ENCODE measurements at places on chromosomes 12 and 14. TPM values are rescaled to one million over a fixed set of nuclear protein-coding genes. Genes with fewer than 3 reads are reported as not detected.

Gene TMPRSS12
- total RNA-seq, result not detected

- H3K36me3 ChIP-seq, result no peaks in the 10 kb centered on the region
- H3K27me3 ChIP-seq, result peaks cover 4% of the 10 kb centered on the region
- DNase-seq, result no peak
- H3K4me1 ChIP-seq, result peaks cover 7% of the 10 kb centered on the region
- H3K4me3 ChIP-seq, result no peak overlapping the region
These were observed 1.4 kb downstream of the SYNDIG1L start for GRCh38 chr14:74424606-74425005.

DNA sequence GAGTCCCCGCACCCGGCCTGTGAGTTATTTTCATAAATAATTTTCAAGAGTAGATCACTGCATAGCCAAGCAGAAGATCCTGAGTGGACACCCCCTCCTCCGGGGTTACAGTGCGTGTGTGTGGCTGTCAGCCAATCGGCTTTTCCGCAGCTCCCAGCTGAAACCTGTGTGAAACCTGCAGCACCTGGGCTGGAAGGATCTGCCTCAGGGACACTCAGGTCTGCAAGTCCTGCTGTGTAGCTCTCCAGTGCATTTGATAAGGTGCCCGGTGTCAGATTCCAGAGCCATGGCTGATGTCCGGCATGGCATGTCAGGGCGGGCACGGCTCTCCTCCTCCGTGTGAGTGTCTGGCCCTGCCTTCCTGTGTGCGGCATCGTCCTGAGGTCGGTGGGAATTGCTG, 124.8 kb downstream of the GLT1D1 start:
- H3K36me3 ChIP-seq, result no peaks in the 10 kb centered on the region
- DNase-seq, result no peak
- H3K27ac ChIP-seq, result no peak overlapping the region
- H3K4me1 ChIP-seq, result no peaks in the 10 kb centered on the region

DNA sequence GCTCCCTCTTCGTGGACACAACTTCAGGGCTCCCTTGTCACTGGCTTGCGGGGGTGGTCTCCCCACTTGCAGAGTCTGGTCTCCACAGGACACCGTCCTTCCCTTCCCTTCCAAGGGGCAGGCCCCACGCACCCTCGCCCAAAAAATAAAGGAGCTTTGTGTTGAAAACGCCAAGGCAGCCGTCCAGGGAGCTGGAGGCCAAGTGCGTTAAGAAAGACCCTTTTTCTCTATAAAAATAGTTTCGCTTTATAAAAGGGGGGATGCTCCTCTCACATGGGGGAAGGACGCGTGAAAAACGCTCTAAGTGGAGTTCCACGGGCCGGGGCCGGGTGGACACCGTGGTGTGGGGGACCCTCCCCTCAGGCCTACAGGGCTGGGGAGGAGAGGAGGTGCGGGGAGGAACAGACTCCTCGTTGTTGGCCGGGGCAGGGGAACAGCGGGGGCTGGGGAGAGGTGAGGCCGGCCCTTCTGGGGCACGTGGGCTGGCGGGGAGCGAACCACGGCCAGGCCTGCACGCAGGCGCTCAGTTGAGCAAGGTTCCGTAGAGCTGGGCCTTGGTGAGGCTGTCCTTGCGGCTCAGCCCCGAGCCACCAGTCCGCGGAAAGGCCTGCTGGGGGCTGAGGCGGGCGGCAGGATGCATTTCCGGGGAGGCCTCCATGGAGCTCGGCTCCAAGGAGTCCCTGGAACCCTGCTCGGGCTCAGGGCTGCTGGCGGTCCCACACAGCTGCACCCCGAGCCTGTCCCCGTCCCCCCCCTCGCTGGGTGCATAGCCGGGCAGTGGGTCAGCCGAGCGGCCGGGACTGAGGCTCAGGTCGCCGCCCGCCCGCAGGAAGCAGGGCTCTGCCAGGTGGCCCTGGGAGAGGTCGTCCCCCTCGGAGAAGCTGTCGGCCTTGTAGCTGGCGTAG, 49.5 kb downstream of the BEGAIN start:
- no peak overlapping the region for H3K27ac ChIP-seq
- H3K27me3 ChIP-seq, result no peaks in the 10 kb centered on the region
- no peaks in the 10 kb centered on the region for H3K4me1 ChIP-seq
- DNase-seq, result peak; percentile 2

DNA sequence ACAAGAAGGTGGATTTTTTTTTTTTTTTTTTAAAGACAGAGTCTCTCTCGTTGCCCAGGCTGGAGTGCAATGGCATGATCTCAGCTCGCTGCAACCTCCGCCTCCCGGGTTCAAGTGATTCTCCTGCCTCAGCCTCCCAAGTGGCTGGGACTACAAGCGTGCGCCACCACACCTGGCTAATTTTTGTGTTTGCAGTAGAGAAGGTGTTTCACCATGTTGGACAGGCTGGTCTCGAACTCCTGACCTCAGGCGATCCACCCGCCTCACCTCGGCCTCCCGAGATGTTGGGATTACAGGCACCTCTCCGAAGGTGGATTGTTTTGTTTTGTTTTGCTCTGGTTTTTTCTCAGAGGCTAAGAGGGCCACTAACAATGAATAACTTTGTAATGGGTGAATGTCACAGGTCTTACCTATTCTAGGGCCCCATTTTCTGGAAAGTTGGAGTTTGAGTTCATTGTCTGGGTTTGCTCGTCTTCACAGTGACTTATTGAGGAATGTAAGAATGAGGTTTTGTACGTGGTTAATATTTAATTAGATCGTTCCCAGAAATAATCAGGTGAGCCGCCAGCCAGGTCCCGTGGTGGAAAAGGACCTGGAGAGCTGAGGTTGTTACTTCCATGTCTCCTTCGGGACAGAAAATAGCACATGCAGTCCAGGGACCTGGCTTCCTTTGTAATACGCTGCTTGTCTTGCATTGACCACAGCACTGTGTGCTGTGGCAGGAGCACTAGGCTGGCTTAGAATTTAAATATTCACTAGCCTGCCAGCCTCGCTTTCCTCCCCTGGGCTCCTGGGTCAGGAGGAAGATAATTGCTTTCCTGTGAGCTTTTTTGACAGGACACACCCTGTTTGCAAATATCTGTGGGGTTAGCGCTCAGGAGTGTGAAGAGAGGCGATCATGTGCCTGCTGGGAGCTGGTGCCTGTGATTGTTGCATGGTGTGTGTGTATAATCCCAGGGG, 2.3 kb downstream of the HIP1R start:
- peaks cover 47% of the 10 kb centered on the region for H3K4me1 ChIP-seq
- no peaks in the 10 kb centered on the region for H3K27me3 ChIP-seq
- no peak overlapping the region for H3K4me3 ChIP-seq
- no peak for DNase-seq

Gene LRRC10
- total RNA-seq, result not detected

DNA sequence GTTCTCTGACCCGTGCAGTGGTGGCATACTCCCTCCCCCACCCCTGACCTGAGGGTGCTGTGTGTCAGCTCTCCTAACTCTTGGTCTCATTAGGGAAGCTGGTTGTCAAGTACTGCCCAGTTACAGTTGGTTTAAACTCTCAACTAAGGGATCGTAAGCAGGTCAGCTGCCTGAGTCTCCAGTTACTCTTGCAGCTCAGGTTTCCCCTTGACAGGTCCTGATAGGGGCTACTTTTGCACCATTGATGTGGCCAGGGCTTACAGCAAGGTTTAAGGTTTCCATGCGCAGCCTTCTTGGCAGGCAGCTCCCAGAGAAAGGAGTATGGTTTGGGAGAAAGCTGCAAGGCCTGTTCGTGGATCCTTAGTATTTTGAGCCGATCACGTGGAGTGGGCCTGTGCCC, 74.5 kb downstream of the ETV6 start:
- peaks cover 64% of the 10 kb centered on the region for H3K4me1 ChIP-seq
- H3K4me3 ChIP-seq, result no peak overlapping the region
- no peaks in the 10 kb centered on the region for H3K36me3 ChIP-seq
- no peaks in the 10 kb centered on the region for H3K27me3 ChIP-seq
- no peak for DNase-seq

Gene ACOT6
- total RNA-seq, result not detected

Gene VEZT
- total RNA-seq, result 149 TPM

GRCh38 chr12:98106031-98106683, 409.2 kb upstream of the TMPO start:
- H3K27me3 ChIP-seq, result no peaks in the 10 kb centered on the region
- DNase-seq, result no peak
- H3K27ac ChIP-seq, result no peak overlapping the region
- no peaks in the 10 kb centered on the region for H3K4me1 ChIP-seq
- no peaks in the 10 kb centered on the region for H3K36me3 ChIP-seq

DNA sequence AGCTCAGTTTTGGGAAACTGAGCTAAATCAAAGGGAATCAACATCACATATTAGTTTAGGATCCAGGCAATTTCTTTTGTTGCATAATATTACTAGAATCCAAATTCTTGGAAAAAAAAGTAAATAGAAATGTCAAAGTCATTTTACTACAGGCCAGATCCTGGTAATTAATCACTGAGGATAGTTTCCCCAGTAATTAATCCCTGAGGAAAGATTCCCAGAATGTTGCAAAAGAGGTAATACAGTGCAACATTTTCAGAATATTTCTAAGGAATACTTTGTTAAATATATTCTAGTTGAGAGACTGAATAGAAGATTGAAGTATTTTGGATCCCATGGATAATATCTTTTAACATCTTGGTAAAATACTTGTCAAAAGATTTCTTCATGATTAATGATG, 207.0 kb upstream of the GARIN2 start:
- no peak overlapping the region for H3K4me3 ChIP-seq
- H3K27me3 ChIP-seq, result no peaks in the 10 kb centered on the region
- no peaks in the 10 kb centered on the region for H3K36me3 ChIP-seq
- DNase-seq, result no peak

DNA sequence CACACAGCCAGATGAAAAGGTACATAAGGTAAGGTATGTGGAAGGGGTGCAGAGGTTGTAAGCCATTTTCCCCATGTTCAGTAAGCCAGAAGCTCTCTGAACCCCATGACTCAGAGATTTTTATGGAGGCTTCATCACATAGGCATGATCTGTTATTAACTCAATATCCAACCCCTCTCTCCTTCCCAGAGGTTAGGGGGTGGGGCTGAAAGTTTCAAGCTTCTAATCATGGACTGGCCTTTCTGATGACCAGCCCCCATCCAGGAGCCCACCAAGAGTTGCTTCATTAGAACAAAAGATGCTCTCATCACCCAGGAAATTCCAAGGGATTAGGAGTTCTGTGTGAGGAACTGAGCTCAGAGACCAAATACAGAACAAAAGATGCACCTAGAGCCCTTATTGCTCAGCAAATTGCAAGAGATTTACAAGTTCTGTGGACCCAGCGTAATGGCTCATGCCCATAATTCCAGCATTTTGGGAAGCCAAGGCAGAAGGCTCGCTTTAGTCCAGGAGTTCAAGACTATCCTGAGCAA, 103.2 kb upstream of the DAAM1 start:
- H3K4me1 ChIP-seq, result no peaks in the 10 kb centered on the region
- no peak for DNase-seq
- no peak overlapping the region for H3K27ac ChIP-seq
- H3K27me3 ChIP-seq, result no peaks in the 10 kb centered on the region
- no peak overlapping the region for H3K4me3 ChIP-seq

Gene DBX2
- 3.0 TPM for total RNA-seq

Gene CCDC196
- not detected for total RNA-seq

Gene MYF6
- not detected for total RNA-seq

DNA sequence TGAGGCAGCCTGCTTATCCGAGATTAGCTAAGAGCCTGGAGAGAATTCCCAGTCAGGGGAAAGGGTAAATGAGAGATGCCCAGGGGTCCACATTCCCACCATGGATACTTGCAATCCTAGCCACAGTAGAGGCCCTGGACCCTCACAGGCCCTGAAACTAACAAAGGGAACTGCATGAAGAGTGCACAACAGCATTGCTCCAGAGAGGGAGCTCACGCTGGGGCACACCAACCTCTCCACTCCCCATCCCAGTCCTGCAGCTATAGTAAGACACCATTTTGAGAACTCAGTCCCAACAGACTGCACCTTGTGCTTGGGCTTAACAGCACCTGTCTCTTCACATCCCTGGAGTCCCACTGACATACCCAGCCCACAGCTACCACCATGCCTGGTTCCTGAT, 30.5 kb downstream of the CEP83 start:
- DNase-seq, result no peak
- no peak overlapping the region for H3K27ac ChIP-seq
- no peaks in the 10 kb centered on the region for H3K27me3 ChIP-seq
- no peaks in the 10 kb centered on the region for H3K4me1 ChIP-seq

- H3K27ac ChIP-seq, result no peak overlapping the region
- DNase-seq, result no peak
- no peak overlapping the region for H3K4me3 ChIP-seq
- no peaks in the 10 kb centered on the region for H3K27me3 ChIP-seq
- peaks cover 10% of the 10 kb centered on the region for H3K4me1 ChIP-seq
- H3K36me3 ChIP-seq, result no peaks in the 10 kb centered on the region
These were observed 40.7 kb downstream of the MNAT1 start for GRCh38 chr14:60775296-60775695.

Gene ZFHX2
- 0.46 TPM for total RNA-seq

GRCh38 chr14:92005019-92005418, 34.8 kb downstream of the TRIP11 start:
- peaks cover 29% of the 10 kb centered on the region for H3K36me3 ChIP-seq
- H3K27me3 ChIP-seq, result no peaks in the 10 kb centered on the region
- H3K27ac ChIP-seq, result no peak overlapping the region
- H3K4me1 ChIP-seq, result no peaks in the 10 kb centered on the region

- H3K4me1 ChIP-seq, result peaks cover 18% of the 10 kb centered on the region
- H3K36me3 ChIP-seq, result peaks cover 24% of the 10 kb centered on the region
- no peak overlapping the region for H3K27ac ChIP-seq
- DNase-seq, result no peak
These were observed 2.1 kb downstream of the UNG start for GRCh38 chr12:109099431-109100020.

DNA sequence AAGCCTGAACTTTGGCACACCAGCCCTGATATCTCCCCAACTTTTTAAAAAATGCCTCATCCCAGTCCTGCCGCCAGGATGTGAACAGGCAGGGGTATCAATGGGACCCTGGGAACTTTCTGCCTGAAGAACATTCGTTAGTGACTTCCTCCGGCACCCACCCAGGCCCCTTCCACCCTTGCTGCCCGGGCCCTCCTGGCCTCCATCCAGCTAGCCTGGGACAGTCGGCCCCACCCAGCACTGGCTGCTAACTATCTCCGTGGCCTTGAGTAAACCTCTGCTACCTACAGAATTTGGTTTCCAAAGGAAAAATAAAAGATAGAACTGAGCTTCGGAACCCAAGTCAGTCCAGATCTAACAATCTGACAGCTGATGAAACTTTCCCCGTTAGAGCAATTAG, 14.3 kb downstream of the SCARB1 start:
- H3K36me3 ChIP-seq, result no peaks in the 10 kb centered on the region
- H3K27ac ChIP-seq, result no peak overlapping the region
- no peak overlapping the region for H3K4me3 ChIP-seq
- H3K4me1 ChIP-seq, result peaks cover 14% of the 10 kb centered on the region
